Caco-2 (cell line): ENCODE measurements at places on chromosomes 6 and 20. TPM values are rescaled to one million over a fixed set of nuclear protein-coding genes. Genes with fewer than 3 reads are reported as not detected.

Gene FAM229B
- 1.9 and 2.0 TPM in 2 replicates for total RNA-seq

Gene NRSN1
- not detected in 2 replicates for total RNA-seq

Gene STMND1
- not detected in 2 replicates for total RNA-seq

Gene TUBB2A
- total RNA-seq, result 89.8 and 90.7 TPM in 2 replicates

Gene RNF182
- 0.39 and 1.1 TPM in 2 replicates for total RNA-seq

Gene GINS1
- 48.7 and 50.9 TPM in 2 replicates for total RNA-seq
